ENCODE measurements at places on chromosomes 7 and 10.

- no peak for DNase-seq
These were observed 7.0 kb downstream of the FAM53B start for GRCh38 chr10:124737221-124737620.

- no peak for DNase-seq
These were observed 155.6 kb upstream of the PRSS58 start for GRCh38 chr7:142413280-142414000.

DNA sequence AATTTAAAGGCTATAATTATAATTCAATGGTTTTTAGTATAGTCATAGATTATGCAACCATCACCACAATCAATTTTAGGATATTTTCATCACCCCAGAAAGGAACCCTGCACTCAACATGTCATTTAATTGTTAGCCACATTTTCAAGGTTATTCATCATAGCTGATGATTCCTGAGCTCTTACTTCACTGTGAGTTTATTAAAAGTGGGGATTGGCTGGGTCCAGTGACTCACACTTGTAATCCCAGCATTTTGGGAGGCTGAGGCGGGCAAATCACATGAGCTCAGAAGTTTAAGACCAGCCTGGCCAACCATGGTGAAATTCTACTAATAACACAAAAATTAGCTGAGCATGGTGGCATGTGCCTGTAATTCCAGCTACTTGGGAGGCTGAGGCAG is 787 bp downstream of the CCL26 start:
- DNase-seq, result no peak

DNA sequence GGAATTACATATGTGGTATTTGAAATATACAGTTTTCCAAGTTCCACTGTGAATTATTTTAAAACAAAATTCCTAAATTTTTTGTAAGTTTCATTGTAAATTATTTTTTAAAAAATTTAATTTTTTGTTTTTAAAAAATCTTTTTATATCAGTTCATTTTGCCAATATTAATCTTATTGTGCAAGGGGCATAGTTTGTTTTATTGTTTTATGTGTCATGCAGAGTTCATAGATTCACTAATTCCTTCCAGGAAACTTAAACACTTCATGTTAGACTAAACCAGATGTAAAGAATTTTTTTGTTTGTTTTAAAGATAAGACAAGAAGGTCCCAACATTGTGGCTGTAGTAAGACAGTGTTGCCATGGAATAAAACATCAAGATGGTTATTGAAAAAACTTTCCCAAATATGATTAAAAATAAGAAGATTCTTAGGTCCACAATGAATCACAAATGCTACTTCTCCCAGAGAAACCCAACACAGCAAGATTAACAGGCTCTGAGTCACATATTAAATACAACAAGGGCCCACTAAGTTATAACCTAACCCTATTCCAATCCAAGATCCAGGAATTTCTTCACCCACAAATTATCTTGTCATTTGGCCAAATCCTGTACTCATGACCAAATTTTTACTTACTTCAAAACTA is 464.7 kb upstream of the IGFBP3 start:
- no peak for DNase-seq

GRCh38 chr10:118808601-118809356 is 54.0 kb upstream of the CACUL1 start:
- no peak for DNase-seq

GRCh38 chr10:93058139-93058538 is 2.5 kb upstream of the CYP26C1 start:
- DNase-seq, result no peak

DNA sequence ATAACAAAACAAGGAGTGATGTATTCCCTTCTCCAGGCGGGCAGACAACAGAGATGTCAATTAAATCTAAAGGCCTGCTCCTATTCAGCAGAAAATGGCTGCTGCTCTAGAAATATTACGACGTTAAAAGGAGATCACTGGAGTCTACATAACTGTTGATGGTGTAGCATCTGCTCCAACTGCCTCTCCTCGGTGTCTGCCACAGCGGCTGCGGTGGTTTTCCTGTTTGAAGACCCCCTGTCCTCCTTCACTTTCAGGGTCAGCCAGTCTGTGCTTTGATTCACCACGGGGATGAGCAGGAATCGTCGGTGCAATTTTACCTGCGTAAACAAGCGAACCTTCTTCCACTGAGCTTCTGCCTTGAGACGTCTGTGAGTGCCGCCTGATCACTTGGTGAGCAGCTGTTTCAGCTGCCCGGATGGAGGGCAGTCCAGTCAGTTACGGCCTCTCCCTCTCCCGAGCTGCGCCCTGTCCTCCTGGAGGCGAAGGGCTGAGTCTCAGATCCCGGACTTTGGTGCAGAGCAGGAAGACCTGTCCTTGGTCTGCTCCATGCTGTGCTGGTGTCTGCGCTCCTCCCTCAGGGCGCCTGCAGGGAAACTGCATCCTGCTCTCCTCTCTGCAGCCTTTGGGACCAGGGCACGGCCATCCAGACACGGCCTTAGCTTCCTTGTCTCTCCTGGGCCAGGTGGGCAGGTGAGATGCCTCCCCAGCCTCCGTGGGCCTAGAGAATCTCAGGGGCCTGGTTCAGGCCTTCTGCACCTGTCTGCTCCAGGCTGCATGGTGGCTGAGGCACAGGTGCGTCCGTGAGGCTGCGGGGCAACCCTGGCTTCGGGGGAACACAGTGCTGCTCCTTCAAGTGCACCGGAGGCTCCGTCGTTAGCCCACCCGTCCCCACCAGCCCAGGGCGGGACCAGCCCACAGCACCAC is 326.6 kb downstream of the ADARB2 start:
- no peak for DNase-seq

DNA sequence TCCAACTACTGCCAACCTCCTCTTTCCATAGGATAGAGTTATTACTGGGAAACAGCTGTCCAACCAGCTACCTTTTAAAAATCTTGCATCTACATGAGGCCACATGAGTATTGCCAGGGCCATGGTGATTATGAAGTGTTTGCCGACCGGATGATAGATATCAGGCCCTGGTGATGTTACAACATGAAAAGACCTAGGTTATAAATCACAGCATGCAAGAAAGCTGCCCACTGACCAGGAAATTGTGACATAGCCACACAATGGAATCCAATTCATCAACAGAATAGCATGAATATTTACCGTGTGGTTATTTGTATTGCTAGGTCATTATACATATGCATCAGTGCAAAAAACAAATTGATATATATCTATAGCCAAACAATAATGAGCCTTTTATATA is 517.0 kb downstream of the INHBA start:
- DNase-seq, result no peak

- no peak for DNase-seq
These were observed 677.3 kb downstream of the NRG3 start for GRCh38 chr10:82552267-82552666.

DNA sequence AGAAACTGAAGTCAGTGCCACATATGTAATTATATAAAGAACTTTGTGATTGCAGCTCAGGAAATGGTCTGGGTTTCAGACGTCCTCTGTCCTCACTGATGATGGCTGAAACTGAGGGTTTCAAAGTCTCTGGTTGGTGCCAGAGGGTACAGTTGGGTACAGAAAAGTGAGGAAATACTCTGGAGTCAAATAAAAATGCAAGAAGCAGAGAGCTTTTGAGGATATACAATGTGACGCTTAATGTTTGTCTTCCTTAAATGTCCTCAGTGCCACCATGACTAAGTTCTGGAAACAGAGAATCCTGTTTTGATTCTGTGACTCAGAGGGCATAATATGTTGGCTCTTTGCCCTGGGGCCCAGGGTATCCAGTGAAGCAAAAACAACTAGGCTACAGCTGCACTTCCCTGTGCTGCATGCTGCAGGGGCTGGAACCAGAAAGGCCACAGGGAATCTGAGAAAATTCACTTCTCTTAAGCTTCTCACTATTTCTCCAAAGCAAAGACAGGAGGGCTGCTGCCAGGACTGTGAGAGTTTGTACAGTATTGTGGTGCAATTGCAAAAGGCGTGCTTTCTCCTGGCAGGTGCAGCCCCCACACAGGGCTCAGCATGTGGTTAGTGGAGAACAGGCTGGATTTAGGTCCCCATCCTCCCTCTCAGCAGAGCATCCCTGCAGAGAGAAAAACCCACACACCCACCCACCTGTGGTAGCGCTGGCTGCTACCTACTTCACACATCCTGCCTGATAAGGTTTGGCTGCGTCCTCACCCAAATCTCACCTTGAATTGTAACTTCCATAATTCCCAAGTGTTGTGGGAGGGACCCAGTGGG is 169.5 kb upstream of the SVIL start:
- peak; percentile 5 for DNase-seq

DNA sequence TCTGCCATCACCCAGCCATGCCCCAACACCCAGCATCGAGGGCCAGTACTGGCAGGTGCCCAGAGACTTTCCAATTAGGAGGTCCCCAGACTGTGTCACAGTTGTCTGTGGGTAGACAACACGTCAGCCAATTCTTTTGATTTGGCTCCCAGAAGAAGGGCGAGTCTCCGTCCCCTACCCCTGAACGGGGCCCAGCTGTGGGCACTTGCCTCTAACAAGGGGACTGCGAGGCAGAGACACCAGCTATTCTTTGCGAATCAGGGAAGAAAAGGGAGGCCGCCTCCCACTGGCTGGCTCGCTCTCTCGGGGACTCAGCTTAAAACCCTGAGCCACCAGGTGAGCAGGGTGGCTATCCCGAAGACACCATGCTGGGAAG is 167.3 kb downstream of the USP6NL start:
- peak; percentile 0 for DNase-seq

- no peak for DNase-seq
These were observed 588.0 kb downstream of the SORCS1 start for GRCh38 chr10:106576534-106576933.

DNA sequence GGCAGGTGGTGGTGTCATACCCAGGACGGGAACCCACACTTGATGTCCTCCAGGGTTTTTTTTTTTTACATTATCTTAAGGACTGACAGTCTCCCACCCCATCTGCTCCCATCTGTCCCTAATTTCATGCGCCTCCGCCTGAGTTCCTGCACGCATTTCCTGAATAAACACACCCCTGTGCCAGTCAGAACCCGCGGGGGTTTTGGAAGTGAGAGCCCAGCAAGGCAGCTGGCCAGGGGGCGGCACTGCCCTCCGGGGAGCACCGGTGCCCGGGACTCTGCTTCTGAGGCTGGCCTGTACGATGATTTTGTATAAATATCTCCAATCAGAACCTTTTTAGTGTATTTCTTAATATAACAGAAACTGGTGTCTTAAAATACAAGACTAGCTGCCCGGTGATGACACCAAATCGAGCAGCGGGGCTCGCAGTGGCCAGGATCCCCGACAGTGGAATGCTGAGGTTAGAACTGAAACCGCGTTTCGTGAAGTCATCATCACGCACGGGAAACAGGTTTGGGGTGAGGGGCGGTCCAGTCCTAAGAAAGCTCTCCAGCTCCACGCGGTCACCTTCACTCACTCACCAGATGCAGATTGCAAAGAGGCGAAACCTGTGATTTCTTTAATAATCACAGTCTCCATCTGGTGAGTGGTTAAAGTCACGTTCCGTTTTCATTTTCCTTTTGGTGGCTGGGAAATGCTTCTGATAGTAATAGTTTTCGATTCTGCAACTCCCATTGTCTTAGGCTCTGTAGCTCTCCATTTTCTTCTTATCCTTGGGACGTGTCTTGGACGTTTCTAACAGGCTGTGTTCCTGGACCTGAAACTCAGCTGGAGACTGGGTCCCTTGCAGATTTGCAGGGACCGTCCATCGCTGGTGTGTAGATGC is 19.7 kb downstream of the BNIP3 start:
- DNase-seq, result no peak

DNA sequence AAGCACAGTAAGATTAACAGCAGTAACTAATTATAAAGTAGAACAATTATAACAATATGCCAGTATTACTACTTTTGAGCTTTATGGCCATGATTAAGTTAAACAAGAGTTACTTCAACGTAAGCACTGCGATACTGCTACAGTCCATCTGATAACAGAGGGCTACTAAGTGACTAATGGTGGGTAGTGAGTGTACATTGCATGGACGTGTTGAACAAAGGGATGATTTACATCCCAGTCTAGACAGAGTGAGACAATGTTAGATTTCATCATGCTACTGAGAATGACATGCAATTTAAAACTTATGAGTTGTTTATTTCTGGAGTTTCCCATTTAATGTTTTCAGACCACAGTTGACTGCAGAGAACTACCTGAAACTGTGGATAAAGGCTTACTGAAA is 45.6 kb downstream of the TPST1 start:
- DNase-seq, result no peak

- no peak for DNase-seq
These were observed 185.4 kb upstream of the ANK3 start for GRCh38 chr10:60575105-60575504.

Data from stimulated activated CD4-positive, alpha-beta T cell treated with anti-CD3 and anti-CD28 coated beads, Interleukin-4, amount 100 ng/mL, for 24 hours (primary cell).